ENCODE measurements at places on chromosomes 1 and 21.

- no peak for DNase-seq
These were observed 1.5 kb downstream of the CPTP start for GRCh38 chr1:1326075-1326605.

DNA sequence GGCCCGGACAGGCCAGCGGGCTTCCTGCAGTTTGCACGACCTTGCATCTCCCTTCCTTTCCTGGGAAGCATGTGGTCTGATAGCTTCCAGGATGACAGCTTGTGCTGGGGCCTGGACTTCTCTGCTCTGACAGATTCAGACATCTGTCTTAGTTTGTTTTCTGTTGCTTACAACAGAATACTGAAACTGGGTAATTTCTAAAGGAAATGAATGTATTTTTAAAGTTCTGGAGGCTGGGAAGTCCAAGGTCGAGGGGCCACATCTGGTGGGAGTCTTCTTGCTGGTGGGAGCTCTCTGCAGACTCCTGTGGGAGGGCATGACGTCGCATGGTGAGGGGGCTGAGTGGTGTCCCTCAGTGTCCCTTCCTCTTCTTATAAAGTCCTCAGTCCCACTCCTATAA is 35.3 kb upstream of the TENT5B start:
- DNase-seq, result no peak

- no peak for DNase-seq
These were observed 17.6 kb upstream of the PARP1 start for GRCh38 chr1:226425431-226426031.

- DNase-seq, result no peak
These were observed 5.1 kb upstream of the TMEM269 start for GRCh38 chr1:42779725-42780124.

DNA sequence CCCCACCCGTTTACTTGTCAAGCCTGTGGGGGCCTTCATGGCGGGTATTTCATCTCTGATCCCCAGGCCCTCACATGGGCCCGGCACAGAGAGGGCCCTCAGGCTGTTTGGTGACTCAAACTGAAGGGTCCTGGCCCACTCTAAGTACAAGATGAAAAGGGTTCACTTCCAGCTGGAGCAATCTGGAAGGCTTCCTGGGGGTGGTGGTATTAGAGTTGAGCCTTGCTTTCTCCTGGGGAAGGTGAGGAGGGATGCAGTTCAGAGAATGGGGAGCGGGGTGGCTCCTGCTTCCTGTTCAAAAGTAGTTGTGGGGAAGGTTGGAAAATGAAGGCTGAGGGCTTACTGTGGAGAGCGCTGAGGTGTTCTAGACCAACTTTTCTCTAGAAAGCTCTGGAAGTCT is 47.7 kb downstream of the DHRS3 start:
- no peak for DNase-seq

GRCh38 chr1:218874801-218875400 is 298.8 kb upstream of the LYPLAL1 start:
- DNase-seq, result no peak
